ENCODE measurements at places on chromosomes 4 and X. TPM values are rescaled to one million over a fixed set of nuclear protein-coding genes. Genes with fewer than 3 reads are reported as not detected.

The OCIAD2 gene
- 99.0 TPM for total RNA-seq

The GPRASP1 gene
- total RNA-seq = 2.1 TPM

GRCh38 chrX:97168646-97169045 is 284.9 kb downstream of the RPA4 start:
- no peaks in the 10 kb centered on the region for H3K36me3 ChIP-seq
- DNase-seq = no peak
- H3K27ac ChIP-seq = no peak overlapping the region

- no peaks in the 10 kb centered on the region for H3K4me1 ChIP-seq
- H3K4me3 ChIP-seq = no peak overlapping the region
- no peaks in the 10 kb centered on the region for H3K36me3 ChIP-seq
- no peak overlapping the region for H3K27ac ChIP-seq
Observed at GRCh38 chr4:16386711-16387320, 160.5 kb upstream of the TAPT1 start.

DNA sequence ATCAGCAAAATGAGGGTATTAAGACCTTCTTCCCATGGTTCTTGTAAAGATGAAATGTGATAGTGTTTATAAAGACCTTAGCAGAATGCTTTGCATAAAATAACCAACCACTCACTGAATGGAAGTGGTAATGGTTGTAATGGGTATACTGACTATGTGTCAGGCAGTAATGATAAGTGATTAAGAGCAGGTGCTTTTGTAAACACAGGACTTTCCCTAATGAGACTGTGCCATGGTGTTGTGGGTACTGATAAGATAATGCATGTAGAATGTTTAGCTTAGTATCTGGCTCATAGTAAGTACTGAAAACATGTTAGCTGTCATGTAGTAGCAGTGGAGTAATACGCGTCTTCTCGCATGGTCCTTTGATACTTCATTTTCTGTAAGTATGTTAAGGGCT is 6.9 kb downstream of the LSM6 start:
- no peak overlapping the region for H3K4me3 ChIP-seq
- H3K27ac ChIP-seq = no peak overlapping the region
- DNase-seq = no peak
- H3K27me3 ChIP-seq = no peaks in the 10 kb centered on the region

DNA sequence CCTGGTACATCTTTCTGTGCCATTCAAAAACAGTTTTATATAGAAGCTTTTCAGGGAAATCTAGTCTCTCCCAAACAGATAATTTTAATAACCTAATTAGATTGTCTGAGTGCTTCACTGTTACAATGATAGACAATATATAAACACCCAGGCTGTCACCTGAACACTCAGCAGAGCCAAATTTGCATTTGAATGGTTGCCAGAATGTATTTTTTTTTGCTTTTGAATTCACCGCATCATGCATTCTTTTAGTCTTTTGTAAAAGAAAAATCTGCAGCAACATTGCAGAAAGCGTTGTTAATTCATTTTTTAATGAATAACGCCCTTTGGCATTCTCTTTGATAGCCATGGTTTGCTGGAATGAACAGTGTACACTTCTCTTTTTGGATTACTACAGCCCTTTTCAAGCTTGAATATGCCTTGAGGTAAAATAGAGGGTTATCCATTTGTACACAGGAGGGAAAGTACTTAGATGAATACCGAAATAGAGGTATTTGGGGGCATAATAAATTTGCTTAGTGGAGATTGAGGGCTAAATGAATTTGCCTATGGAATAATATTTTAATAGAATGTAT is 175.0 kb upstream of the EPHA5 start:
- no peak for DNase-seq
- no peak overlapping the region for H3K4me3 ChIP-seq
- H3K27me3 ChIP-seq = no peaks in the 10 kb centered on the region
- H3K36me3 ChIP-seq = no peaks in the 10 kb centered on the region
- H3K4me1 ChIP-seq = no peaks in the 10 kb centered on the region
- no peak overlapping the region for H3K27ac ChIP-seq

The HTN1 gene
- not detected for total RNA-seq

DNA sequence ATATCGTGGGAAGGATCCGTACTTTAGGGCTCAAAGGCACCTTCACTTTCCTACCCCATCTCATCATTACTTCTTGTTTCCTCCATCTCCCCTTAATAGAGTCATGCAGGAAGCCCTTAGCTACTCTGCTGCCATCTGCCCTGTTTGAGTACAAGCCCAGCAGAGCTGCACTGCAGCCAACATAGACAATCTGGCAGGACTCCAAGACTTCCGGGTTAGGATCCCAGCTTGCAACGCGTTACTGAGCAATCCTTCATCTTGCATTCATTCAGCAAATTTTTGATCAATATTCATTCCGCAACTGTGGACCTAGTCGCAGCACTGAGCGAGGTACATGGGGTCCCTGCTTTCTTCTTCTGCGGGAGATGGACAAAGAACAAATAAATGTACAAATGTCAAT is 344.9 kb downstream of the BCOR start:
- H3K36me3 ChIP-seq = no peaks in the 10 kb centered on the region
- DNase-seq = peak; percentile 55
- no peak overlapping the region for H3K4me3 ChIP-seq

DNA sequence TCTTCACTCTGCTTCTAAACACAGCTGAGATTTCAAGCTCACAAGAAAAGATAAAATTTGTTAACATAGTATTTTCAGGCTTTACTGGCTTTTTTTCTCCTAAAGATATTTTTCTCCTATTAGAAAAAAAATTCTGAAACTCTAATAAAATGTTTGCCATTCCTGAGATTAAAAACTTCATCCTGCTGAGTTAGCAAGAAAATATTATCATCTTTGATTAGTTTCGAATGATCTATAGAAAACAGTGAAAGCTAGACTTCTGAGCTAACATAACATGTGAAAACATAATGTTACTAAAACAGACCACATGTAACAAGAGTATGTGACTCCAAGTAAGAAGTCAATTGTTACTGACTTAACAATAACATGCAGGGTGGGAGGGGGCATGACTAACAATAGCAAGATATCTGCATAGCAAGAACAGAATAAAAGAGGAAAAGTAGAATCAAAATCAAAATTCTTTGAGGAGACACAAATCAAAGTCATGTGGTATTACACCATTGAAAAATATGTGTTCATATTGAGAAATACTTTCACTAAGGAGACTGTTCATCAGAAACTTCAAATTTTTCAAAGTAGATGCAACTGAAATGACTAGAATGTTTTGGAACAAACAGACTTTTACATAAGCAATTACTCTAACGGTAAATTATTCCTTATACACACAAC is 14.5 kb downstream of the TBCK start:
- no peaks in the 10 kb centered on the region for H3K36me3 ChIP-seq
- no peaks in the 10 kb centered on the region for H3K4me1 ChIP-seq
- no peak overlapping the region for H3K27ac ChIP-seq

- no peaks in the 10 kb centered on the region for H3K27me3 ChIP-seq
- H3K36me3 ChIP-seq = no peaks in the 10 kb centered on the region
- H3K4me3 ChIP-seq = no peak overlapping the region
- H3K4me1 ChIP-seq = peaks cover 65% of the 10 kb centered on the region
- peak; percentile 74 for DNase-seq
Observed at GRCh38 chr4:3302173-3302785, 9.5 kb downstream of the RGS12 start.

GRCh38 chr4:63717384-63717783 is 691.9 kb downstream of the TECRL start:
- H3K36me3 ChIP-seq = no peaks in the 10 kb centered on the region
- no peak overlapping the region for H3K27ac ChIP-seq
- no peaks in the 10 kb centered on the region for H3K4me1 ChIP-seq
- H3K27me3 ChIP-seq = no peaks in the 10 kb centered on the region

GRCh38 chr4:148044089-148044911 is 312.4 kb downstream of the ARHGAP10 start:
- H3K27me3 ChIP-seq = no peaks in the 10 kb centered on the region
- H3K36me3 ChIP-seq = peaks cover 3% of the 10 kb centered on the region
- no peaks in the 10 kb centered on the region for H3K4me1 ChIP-seq

DNA sequence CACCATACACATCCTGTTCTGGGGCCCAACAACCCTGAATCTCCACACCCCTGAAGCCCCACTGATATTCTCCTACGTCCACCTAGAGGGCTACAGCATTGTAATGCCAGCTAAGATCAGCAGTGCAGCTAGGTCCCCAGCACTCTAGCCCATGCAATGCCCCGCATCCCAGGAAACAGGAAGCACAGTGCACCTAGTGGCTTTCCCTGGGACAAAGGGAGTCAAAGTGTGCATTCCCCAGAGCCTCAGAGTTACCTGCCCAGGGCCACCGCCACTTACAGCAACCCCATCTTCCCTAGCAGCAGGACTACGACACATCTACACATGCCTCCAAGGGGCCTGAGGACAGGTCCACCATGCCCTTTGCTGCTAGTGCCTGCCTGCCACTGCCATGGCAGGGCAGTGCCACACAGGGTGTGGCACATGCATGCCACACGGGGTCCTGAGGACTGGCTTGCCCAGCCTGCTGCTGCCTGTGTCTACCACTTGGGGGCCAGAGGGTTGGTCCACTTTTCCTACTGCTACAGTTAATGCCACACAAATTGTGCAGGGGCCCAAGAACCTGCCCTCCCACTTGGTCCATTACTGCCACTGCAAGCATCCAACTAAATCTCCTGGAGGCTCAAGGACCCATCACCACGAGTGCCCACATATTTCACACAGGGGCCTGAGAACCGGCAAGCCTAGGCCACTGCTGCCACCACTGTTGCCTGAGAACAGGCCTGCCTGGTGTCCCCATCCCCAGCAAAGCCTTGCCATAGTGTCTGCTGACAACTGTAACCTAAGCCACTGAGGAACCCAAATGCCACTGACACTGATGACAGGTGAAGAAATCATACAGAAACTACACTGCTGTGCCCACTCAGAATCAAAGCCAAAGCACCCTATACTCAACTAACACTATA is 23.7 kb downstream of the TLR6 start:
- DNase-seq = no peak
- H3K4me1 ChIP-seq = peaks cover 6% of the 10 kb centered on the region
- no peaks in the 10 kb centered on the region for H3K36me3 ChIP-seq

The SERTM2 gene
- total RNA-seq = not detected

All from endothelial cell of umbilical vein (primary cell).